ENCODE measurements at places on chromosomes 5 and 9. TPM values are rescaled to one million over a fixed set of nuclear protein-coding genes. Genes with fewer than 3 reads are reported as not detected.

Gene SV2C
- total RNA-seq: not detected

Gene ADAMTS13
- total RNA-seq: 0.86 TPM

Gene ZNF883
- not detected for total RNA-seq

Gene CER1
- total RNA-seq: not detected

Gene CLK4
- total RNA-seq: 11.3 TPM

Gene BNC2
- 11.7 TPM for total RNA-seq

All from PC-3 (cell line).